Activated naive CD4-positive, alpha-beta T cell treated with anti-CD3 and anti-CD28 coated beads, Interleukin-2, amount 50 U/mL, for 16 hours (primary cell): ENCODE measurements at places on chromosomes 12 and 14.

GRCh38 chr14:38279572-38279971 lies 23.7 kb upstream of the CLEC14A start:
- DNase-seq, result no peak

GRCh38 chr14:53295985-53296582 lies 143.0 kb upstream of the DDHD1 start:
- no peak for DNase-seq

- no peak for DNase-seq
Measured at GRCh38 chr12:42552822-42553221, 36.7 kb downstream of the PRICKLE1 start.

- DNase-seq, result peak; percentile 2
Measured at GRCh38 chr12:34404377-34405285, 382.3 kb downstream of the ALG10 start.

DNA sequence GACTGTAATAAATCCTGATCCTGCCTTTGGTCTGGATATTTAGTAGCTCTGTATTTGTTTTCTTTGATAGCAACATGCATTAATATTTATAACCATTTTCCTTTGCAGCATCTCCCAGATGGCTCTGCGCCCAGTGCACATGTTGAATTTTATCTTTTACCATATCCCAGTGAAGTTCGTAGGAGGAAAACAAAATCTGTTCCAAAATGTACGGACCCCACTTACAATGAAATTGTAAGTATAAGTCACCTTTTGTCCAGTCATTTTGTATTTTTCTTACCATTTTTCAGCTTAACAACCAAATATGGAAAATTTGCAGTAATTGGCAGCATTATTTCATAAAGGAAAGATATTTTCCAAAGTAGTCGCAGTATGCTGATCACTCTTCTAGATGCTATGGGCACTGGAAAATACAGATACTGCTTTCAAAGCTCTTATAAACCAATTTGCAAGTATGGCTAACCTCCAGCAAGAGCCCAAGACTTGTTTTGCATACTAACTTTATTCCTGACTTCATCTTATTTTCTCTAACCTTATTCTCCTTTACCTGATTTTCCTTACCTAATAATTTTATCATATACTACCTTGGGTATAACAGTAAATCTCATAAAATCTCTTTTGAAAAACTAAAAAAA lies 97.4 kb downstream of the PLCZ1 start:
- no peak for DNase-seq
